ENCODE measurements at places on chromosomes 11 and 22.

- no peak for DNase-seq
Measured at GRCh38 chr11:19713196-19714021, 772 bp downstream of the NAV2 start.

GRCh38 chr11:115224551-115224950, 279.7 kb downstream of the CADM1 start:
- DNase-seq: no peak

GRCh38 chr11:19719960-19720359, 7.3 kb downstream of the NAV2 start:
- peak; percentile 65 for DNase-seq

DNA sequence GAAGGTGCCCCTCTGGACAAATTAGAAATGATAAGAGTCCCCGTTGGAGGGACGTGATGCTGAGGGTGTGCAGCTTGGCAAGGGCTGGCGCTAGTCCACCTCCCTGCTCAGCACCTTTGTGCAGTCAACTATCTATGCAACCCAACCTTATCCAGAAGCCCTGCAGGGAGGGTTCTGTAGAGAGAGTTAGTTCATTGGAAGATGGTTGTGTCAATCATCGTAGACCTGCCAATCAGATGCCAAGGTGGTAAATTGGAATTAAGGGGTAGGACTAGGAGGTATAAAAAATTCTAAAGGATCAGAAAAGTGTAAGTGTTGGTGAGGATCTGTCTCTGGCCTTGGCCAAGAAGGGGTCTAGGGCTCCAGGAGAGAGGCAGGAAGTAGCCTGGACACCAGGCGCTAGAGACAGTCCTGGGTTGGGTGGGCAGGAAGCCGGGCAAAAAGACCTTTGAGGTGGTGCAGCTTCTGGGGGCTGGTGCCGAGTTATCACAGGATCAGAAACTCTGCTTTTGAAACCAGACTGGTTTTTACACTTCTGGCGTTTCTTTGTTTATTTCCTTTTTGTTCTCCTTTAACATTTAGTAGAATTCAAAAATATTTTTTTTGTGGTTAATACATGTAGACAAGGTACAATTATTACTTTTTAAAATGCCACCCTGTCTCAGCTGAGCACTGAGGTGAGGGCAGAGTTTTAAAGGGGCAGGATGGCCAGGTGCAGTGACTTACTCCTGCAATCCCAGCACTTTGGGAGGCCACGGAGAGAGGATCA, 1.6 kb downstream of the C1QTNF6 start:
- DNase-seq: no peak

GRCh38 chr11:75527938-75528735, 2.4 kb upstream of the GDPD5 start:
- DNase-seq: no peak

DNA sequence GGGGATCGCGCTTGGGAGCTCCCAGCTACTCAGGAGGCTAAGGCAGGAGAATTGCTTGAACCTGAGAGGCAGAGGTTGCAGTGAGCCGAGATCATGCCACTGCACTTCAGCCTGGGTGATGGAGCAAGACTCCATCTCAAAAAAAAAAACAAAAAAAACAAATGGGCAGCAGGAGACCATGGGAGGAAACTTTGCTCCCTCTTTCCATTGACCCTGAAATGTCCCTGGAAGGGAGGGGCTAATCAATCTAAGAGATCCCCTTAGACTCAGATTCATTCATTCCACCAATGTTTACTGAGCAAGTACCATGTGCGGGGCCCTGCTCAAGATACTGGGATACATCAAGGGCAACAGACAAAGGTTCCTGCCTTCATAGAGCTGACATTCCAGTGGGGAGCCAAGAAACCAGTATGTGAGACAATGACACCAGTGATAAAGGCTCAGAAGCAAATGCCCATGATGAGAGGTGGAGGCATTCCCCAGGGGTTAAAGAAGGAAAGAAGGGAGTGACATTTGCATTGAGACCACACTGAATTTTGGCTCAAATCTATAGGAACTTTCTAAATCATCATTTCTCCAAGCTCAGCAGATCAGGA, 37.7 kb upstream of the TFIP11 start:
- no peak for DNase-seq

DNA sequence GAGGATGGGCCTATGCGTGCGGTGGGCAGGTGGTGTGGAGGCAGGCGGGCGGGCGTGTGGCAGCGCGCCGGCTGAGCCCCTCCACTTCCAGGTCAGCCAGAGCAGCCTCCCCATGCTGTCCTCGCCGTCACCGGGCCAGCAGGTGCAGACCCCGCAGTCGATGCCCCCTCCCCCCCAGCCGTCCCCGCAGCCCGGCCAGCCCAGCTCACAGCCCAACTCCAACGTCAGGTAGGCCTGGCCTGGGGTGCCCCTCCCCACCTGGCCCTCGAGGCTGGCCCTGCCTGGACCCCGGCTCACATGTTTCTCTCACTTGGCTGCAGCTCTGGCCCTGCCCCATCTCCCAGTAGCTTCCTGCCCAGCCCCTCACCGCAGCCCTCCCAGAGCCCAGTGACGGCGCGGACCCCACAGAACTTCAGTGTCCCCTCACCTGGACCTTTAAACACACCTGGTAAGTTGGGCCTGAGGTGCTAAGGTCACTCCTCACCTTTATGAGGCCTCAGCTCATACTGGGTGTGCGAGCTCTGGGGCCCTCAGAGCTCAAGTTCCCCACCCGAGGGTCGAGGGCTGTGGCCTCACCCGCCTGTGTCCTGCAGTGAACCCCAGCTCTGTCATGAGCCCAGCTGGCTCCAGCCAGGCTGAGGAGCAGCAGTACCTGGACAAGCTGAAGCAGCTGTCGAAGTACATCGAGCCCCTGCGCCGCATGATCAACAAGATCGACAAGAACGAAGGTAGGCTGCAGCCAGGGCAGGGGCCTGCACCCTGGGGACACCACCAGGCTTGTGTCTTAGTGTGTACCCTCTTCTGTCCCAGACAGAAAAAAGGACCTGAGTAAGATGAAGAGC, 75.3 kb downstream of the MED15 start:
- DNase-seq: no peak

DNA sequence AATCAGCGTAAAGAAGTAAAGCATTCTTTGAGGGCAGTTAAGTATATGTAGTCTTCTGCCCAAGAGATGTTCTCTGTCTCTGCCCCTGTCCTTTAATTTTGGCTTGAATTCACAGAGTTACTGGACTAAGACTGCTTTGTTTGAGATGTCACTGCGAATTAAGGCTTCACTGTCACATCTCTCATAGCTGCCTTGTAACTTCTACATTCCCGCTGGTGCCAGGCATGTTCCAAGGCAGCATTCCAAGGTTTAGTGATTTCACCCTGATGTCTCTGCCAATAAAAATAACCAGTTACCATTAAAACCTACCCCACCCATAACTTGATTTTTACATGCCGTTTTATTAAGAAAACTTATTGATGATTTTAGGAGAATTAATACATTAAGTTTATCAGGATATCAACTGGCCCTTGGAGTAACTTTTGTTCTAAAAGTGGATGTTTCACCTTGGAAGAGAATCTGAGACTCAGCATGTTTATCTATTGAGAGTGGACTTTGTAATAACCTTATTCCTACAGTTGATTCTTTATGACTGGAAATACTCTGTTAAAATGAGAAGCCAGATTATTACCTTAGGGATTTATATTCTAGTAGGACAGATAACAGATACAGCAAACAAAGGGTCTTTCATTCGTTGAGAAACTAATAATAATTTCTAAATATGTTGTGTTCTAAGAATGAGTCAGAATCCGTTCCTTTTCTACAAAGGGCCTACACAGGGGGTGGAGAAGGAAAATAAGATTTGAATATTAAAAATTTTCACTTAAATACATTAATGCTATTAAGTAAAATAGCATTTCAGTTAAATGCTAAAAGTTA, 110.2 kb downstream of the UVRAG start:
- no peak for DNase-seq

GRCh38 chr11:116771935-116772334, 852 bp downstream of the BUD13 start:
- DNase-seq: no peak

GRCh38 chr22:42399315-42400271, 32.6 kb downstream of the NFAM1 start:
- DNase-seq: no peak

DNA sequence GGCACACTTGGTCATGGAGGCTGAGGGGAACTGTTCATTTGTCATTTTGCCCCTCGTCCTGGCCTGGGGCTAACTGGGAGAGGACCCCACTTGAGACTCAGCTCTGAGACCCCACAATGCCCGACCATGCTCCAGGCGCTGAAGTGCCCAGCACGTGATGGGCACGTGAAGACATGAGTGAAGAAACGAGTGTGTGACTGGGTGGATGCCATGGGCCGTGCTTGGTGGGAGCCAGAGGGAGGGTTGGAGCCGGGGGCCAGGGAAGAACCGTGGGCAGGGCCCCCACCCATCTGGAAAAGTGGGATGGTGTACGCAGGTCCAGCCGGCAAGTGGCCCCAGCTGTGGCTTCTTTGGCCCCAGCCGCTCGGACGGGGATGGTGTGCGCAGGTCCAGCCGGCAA, 61.1 kb downstream of the WNT7B start:
- no peak for DNase-seq

DNA sequence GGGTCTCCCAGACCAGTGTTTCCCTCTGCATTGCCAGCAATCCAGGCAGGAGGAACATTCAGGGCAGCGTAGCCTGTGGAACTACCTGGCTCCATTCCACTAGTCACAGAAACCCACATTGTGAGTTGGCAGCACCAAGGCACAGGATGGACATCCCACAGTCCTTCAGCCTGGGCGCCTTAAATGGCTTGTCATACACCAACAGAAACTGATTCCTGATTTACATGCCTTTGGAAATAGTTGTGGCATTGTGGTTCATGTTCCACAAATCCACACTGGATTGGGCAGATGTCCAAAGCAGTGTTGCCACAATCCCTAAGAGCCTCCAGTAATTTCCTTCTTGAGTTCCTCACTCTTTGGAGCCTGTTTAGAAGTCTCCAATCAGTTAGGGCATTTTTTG, 225.6 kb downstream of the BLID start:
- DNase-seq: no peak

GRCh38 chr11:64799623-64800302, 3.3 kb downstream of the MAP4K2 start:
- no peak for DNase-seq

DNA sequence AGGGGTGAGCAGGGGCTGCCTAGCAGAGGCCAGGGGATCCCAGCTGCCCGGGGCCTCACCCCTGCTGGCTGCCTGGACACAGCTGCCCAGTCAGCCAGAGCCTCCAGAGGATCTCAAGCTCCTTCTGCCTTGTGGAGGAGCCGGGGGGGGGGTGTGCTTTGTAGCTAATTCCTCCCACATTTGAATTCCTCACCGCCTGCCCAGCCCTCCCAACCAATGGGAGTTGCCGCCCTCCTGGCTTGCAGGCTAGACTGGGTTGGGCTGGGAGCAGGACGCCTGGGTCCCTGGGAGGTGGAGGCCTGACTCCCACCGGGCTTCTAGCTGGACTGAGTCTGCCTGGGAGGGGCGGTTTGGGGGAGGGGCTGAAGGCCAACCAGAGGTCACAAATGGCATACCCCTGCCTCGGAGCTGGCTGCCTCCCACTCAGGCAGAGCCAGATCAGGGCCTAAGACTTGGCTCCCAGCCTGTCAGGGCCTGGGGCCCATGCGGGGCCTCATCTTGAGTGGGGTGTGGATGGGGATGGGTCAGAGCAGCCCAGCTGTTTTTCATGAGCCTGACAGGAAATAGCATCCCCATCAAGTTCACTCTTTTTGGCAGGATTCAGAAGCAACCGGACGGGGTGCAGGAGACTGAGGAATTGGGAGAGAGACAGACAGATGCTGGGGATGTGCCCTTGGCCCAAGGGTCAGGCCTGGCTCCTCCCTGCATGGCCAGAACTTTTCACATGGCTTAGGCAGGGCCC, 29.2 kb upstream of the PDE2A start:
- DNase-seq: no peak

GRCh38 chr11:134062265-134063123, 6.4 kb upstream of the JAM3 start:
- DNase-seq: no peak

DNA sequence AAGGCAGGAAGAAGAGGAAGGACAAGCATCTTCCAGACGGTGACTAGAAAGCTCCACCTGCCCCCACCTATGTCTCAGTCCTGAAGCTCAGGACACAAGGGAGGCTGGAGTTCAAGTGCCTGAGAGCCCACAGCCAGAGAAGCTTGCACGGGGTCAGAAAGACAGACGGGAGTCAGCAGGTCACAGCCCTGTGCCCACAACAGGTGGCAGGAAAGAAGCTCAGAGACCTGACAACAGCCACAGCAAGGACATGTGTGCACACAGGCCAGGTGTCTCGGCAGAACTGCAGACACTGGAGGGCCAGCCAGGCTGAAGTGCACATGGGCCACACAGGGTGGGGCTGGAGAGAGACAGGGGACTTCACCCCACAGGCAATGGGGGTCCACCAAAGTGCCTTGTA, 37.2 kb upstream of the MOB2 start:
- no peak for DNase-seq

GRCh38 chr11:133153031-133153430, 379.3 kb downstream of the OPCML start:
- no peak for DNase-seq

DNA sequence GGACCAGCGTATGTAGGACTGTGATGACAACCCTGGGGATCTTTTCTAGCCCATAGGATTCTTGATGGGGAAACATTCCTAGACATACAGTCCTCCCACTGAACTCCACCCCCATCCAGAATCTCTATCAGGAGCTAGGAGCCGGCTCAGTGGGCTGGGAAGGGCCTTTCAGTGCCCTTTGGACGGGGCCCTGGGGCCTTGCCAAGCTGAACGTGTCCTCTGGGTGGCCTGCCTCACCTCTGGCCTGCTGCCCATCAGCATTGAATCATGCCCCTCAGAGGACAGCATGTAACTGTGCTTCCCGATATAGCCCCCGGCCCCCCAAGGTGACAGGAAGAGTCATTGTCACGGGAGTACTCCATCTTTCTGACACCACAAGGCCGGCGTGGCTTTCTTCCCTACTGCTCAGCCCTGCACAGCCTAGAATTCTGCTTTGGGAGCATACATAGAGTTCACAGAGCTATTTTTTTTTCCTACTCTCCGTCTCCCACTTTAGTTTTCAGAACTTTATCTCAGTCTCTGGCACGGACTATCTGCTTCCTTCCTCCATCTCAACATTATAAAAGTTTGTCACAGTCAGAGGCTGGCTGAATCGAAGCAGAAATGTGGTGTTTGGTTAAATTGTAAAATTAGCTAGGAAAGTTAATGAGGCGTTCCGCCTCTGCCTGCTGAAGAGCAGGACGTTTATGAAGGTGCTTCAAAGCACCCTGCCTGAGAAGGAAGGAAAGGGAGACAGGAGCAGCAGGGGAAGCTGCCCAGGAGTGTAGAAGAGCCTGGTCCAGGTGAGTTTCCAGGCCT, 111.9 kb downstream of the ZBTB16 start:
- DNase-seq: peak; percentile 93

- DNase-seq: no peak
Measured at GRCh38 chr11:105719073-105719822, 109.4 kb downstream of the GRIA4 start.

- DNase-seq: no peak
Measured at GRCh38 chr22:45462034-45462655, 40.5 kb upstream of the FBLN1 start.

GRCh38 chr11:74388678-74389327, 9.4 kb downstream of the PGM2L1 start:
- DNase-seq: no peak
